ENCODE measurements at places on chromosomes 4 and X. TPM values are rescaled to one million over a fixed set of nuclear protein-coding genes. Genes with fewer than 3 reads are reported as not detected.

The HMX1 gene
- not detected for total RNA-seq

The LARP1B gene
- 19.2 TPM for total RNA-seq

The ADH6 gene
- total RNA-seq: not detected

The SPANXB1 gene
- total RNA-seq: not detected

The RHOXF2B gene
- under 0.01 TPM for total RNA-seq

The PPEF2 gene
- not detected for total RNA-seq

The DCAF12L1 gene
- total RNA-seq: not detected

The EXOSC9 gene
- total RNA-seq: 20.2 TPM

The CLGN gene
- 5.8 TPM for total RNA-seq

The DOK7 gene
- not detected for total RNA-seq

The BTC gene
- 0.43 TPM for total RNA-seq

The SPP1 gene
- 1.3 TPM for total RNA-seq

The PDCL2 gene
- not detected for total RNA-seq

The JAKMIP1 gene
- total RNA-seq: not detected

The ANAPC10 gene
- 22.2 TPM for total RNA-seq

The DCAF4L1 gene
- 0.09 TPM for total RNA-seq

The ARR3 gene
- total RNA-seq: not detected

The NR3C2 gene
- total RNA-seq: 1.00 TPM

The SYTL5 gene
- 0.57 TPM for total RNA-seq

Measured in smooth muscle cell of bladder (primary cell).